ENCODE measurements at places on chromosomes 11 and 22.

DNA sequence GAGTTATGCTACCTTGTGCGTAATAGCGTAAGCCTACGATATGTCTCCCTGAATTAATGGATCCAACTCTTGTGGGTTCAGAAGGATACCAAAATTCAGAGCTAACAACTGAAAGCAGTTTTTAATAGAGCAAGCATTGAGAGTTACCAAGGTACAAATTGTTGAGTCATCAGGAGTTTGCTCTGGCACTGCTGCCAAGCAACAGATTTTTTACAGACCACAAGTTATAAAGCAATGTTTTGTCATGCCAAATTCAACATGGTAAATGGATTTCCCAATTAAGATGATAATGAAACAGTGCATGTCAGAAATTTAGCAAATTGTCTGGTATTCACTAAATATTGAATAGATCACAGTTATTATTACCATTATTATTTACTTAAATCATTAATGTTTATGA is 295.6 kb downstream of the NELL1 start:
- DNase-seq = no peak

- DNase-seq = no peak
Measured at GRCh38 chr11:68090706-68091105, 30.5 kb downstream of the CHKA start.

DNA sequence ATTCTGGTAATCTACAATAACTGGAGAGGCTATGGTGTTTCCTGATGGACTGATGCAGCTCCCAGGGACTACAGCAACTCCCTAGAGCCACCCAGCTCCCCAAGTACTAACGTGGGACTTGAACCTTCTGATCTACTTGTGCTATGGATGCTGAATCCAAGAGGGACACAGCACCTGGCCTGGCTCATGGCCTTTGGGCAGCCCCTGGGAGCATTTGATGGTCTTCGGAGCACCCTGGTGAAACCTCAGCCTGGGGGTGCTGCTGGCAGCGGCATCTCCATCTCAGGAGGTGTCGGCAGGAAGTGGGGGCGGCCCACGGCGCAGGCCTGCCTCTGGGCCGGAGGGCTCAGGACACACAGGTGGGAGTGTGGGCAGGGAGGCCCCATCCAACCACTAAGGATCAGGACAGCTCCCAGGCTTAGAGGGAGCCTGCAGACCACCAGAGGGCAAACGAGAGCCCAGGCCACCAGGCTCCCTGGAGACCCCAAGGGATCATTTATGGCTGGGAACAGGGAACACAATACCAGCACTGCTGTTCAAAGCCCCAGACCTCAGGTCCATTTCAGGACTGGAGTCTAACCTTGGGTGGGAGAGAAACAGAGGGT is 8.7 kb downstream of the EHD1 start:
- no peak for DNase-seq

DNA sequence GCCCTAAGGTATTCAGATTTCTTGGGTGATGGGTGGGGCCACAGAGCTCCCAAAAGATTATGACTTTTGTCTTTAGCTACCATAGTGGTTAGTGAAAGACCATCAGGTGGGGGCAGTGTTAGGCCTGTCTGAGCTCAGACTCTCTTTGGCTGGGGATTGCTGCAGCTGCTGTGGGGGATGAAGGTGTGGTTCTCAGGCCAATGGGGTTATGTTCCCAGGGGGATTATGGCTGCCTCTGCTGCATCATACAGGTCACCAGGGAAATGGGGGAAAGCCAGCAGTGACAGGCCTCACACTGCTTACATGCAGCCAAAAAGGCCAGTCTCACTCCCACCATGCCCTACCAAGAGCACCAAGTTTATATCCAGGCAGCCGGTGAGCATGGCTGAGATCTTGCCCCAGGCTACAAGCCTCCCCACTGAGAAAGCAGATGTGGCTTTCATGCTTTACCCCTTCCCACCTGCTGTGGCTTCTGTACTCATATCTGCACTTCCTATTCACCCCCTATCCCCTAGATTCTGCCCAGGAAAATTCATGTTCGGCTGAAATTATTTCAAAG is 24.8 kb downstream of the CNTF start:
- no peak for DNase-seq

DNA sequence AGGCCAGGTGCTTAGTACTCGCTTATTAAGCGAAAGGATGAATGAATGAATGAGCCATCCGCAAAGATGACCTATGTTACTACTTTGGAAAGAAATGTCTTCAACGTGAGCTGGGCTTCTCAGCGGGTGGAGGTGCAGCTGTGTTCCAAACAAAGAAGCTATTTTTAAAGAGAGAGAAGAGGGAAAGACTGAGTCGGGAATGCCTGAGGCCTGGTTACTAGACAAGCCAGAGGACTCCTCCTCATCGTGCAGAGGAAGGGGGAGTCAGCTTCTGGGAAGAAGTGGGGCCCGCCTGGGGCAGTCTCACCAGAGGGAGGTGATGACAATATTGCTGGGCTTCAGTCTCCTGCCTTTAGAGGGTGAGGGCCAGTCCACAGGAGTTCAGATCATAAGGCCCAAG is 30.4 kb upstream of the CD5 start:
- DNase-seq = no peak

GRCh38 chr11:130094614-130095013 is 24.9 kb downstream of the APLP2 start:
- DNase-seq = no peak

DNA sequence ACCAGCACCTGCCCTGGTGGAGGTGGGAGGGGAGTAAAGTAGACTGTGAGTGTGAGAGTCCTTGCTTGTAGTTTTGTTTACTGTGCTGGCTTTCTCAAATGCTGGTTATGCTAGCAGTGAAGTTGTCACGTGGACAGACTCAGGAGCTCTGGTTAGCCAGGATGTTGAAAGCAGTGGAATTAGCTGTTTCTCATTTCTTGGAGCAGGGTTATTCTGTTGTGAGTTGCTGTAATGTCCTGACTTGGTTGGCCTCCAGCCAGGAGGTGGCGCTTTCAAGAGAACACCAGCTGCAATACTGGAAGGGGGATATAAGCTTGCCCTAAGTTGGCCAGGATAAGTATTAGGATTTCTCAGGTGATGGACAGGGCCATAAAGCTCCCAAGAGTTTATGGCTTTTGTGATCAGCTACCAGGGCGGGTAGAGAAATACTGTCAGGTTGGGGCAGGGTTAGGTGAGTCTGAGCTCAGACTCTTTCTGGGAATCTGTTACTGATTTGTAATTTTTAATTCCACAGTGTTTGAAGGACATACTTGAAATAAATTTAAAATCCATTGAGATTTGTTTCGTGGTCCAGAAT is 13.7 kb downstream of the CYP2D6 start:
- no peak for DNase-seq

GRCh38 chr11:105942921-105943320 is 79.1 kb downstream of the MSANTD4 start:
- DNase-seq = no peak

- DNase-seq = no peak
Measured at GRCh38 chr11:58927393-58928106, 11.7 kb upstream of the GLYATL1 start.

Measured in stimulated activated CD4-positive, alpha-beta T cell treated with anti-CD3 and anti-CD28 coated beads, Interleukin-1b, Interleukin-23, amount 100 ng/mL, for 1 hour (primary cell).